Stimulated activated CD4-positive, alpha-beta T cell treated with anti-CD3 and anti-CD28 coated beads, Interleukin-2, amount 100 ng/mL, for 24 hours (primary cell): ENCODE measurements at places on chromosomes 5 and 9.

- DNase-seq: no peak
Measured at GRCh38 chr9:121098567-121099198, 23.9 kb downstream of the CNTRL start.

DNA sequence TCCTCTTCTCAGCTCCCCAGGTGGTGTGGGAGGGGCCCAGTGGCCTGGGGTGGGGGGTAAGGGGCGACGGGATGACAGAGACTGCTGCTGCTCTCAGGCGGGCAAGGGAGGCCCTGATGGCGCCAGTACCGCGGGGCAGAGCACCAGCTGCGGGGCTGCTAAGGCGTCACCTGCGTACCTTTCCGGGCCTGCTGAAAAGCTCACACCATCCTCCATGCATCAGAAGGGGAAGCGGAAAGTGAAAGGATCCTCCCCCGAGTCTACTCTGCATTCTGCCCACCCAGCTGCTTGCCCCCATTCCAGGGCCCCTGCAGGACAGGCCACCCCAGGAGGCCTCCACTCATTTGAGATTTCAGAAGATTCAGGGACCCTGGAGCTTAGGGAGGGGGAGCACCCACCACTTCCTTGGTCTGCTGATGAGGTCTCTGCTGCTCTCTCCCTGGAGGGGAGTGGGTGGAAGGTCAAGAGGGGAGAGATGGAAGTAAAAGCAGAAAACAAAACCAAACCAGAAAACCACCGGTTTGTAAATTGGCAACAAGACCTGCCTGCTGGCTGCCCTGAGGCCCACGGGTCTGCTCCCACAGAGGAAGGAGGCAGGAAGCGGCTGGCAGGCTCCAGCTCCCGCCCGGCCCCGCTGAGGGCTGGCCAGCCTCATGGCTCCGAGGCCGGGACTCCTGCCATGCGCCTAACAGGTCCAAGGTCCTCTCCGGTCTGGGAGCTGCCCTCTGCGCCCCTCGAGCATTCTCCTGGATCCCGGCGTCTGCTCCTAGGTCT, 33.6 kb downstream of the PRRT1B start:
- DNase-seq: peak; percentile 40

DNA sequence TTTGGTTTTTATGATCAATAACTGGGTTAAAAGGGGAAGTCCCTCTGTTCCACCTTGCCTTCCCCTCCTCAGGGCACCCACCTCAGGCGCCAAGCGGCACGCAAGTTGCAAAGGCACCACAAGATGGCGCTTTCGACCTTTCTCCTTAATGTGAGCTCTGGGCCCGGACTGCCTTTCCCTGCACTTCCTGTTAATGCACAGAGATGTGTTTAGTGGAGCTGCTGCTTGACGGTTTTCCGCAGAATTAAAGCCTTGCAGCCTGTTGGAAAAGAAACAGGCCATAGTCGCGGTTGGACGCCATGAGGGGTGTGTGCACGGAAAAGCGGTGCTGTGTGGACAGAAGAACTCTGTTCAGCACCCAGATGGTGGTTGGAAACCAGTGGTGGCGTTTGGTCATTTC, 17.9 kb downstream of the CXCL14 start:
- peak; percentile 68 for DNase-seq

DNA sequence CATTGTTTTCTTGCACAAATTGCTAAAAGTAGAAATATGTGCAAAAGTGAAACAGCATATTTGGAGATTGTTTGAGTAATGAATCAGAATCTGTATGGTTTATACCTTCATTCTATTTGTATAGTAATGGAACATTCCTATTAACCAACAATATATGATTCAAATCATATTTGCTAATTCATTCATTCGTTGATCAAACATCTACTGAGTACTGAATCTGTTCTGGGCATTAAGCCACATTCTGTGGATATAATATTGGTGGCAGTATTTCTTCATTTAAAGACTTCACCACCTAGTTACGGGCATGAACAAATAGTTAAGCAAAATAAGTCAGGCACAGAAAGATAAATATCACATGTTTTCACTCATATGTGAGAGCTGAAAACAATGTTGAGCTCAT, 385.7 kb downstream of the MTRR start:
- no peak for DNase-seq

DNA sequence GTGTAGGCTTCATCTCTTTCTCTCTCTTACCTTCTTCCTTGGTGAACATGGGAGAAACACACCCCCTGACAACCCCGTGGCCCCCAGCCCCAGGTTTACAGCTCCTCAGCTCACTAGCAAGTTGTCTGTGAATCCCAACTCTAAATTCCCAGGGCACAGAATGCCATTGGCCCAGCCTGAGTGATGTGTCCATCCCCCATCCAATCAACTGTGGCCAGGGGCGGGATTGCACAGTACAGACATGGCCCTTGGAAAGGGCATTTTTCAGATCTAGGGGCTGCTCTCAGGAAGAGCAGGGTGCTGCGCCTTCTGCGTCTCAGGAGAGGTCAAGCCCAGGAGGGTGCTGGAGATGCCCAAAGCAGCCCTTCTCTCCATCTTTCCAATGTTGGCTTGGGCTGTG, 48.2 kb upstream of the ASS1 start:
- no peak for DNase-seq

- DNase-seq: no peak
Measured at GRCh38 chr5:121899346-121899745, 47.7 kb downstream of the FTMT start.

GRCh38 chr5:9483243-9483642, 62.6 kb downstream of the SEMA5A start:
- DNase-seq: no peak

DNA sequence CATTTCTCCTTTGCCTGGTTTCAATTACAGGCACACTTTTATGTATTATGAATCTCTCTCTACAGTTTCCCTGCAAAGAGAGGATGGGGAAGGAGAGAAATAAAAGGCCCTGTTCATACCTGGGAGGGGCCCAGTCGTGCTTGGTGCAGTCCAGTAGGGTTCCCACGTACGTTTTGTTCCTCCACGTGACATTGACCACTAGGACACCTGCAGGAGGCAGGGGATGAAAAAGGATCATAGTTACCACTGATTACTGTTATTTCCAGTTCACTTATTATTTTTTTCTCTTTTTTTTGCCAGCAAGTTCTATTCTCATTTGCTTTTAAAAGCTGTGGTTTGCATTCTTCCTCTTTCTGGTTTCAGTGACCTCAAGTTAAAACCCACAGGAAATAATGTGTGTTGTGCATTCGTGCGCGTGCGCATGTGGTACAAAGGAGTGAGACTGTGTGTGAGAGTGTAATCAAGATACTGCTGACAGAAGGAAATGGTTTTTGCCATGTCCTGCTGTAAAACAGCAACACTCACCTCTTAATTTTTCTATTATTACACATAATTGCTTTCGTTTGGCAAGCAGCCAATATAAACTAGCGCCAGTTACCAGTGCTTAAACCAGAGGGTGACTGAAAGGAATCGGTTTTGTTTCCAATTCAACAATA, 96.8 kb downstream of the ZNF608 start:
- peak; percentile 66 for DNase-seq
